ENCODE measurements at places on chromosomes 6 and 20. TPM values are rescaled to one million over a fixed set of nuclear protein-coding genes. Genes with fewer than 3 reads are reported as not detected.

The DOK5 gene
- total RNA-seq: 6.3 TPM

The CLPSL2 gene
- total RNA-seq: 1.0 TPM

The OR2H1 gene
- not detected for total RNA-seq

The HRH3 gene
- 0.56 TPM for total RNA-seq

The NQO2 gene
- 199 TPM for total RNA-seq

The MAP3K7 gene
- total RNA-seq: 51.1 TPM

The TFEB gene
- total RNA-seq: not detected

The TMEM244 gene
- total RNA-seq: not detected

The DDX43 gene
- total RNA-seq: not detected

The WFDC10B gene
- total RNA-seq: not detected

The LAMP5 gene
- 0.47 TPM for total RNA-seq

The MAS1 gene
- not detected for total RNA-seq

The TFAP2D gene
- not detected for total RNA-seq

The PHACTR3 gene
- not detected for total RNA-seq

The PLCB1 gene
- total RNA-seq: 16.5 TPM

The NINL gene
- 57.3 TPM for total RNA-seq

The BACH2 gene
- total RNA-seq: 14.9 TPM

The CYP24A1 gene
- total RNA-seq: not detected

The MYCT1 gene
- total RNA-seq: 15.9 TPM

The SAMD5 gene
- 0.79 TPM for total RNA-seq

The NT5E gene
- 0.29 TPM for total RNA-seq

The PRPF6 gene
- total RNA-seq: 59.7 TPM

The RCAN2 gene
- 15.7 TPM for total RNA-seq

The B3GALT4 gene
- 5.5 TPM for total RNA-seq

The NRSN1 gene
- not detected for total RNA-seq

The RIPOR3 gene
- total RNA-seq: 0.46 TPM

The ASCC3 gene
- total RNA-seq: 41.1 TPM

The RIPPLY2 gene
- total RNA-seq: 0.36 TPM

The BNIP5 gene
- total RNA-seq: not detected

The PAX1 gene
- not detected for total RNA-seq

The GABRR2 gene
- 0.27 TPM for total RNA-seq

All from endodermal cell (in vitro differentiated cells).